Globus pallidus (tissue), 1 donor: ENCODE measurements at places on chromosomes 13 and 19.
A peak's percentile ranks its signal among the peaks of the same experiment; 100 is the strongest.

GRCh38 chr13:91647361-91647990, 249.1 kb downstream of the GPC5 start:
- DNase-seq, result no peak

GRCh38 chr19:17209126-17210036, 5.8 kb upstream of the USE1 start:
- DNase-seq, result no peak

GRCh38 chr13:31996601-31997000, 35.0 kb upstream of the FRY start:
- no peak for DNase-seq

- DNase-seq, result peak; percentile 53
These were observed 434 bp upstream of the FNDC3A start for GRCh38 chr13:48975101-48975855.

- no peak for DNase-seq
These were observed 24.2 kb upstream of the GATAD2A start for GRCh38 chr19:19381007-19381926.

DNA sequence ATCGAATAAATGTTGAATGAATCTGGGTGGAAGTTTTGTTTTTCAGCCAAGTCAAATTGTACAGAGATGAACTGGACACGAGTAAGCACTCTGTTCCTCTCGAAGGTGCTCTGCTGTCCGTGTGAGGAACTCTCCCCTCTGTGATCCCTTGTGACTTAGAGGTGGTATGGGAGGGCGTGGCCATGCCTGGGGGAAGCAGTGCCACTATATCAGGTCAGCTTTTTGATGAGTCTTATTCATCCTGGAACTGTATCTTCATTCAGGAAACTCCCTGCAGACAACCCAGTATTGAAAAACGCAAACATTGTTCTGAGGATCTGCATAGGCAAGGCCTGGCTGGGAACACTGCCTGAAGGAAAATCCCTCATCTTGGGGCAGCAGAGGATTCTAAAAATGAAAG, 45.7 kb upstream of the FLT1 start:
- DNase-seq, result no peak

- no peak for DNase-seq
These were observed 4.6 kb downstream of the KLF12 start for GRCh38 chr13:74129500-74130191.

GRCh38 chr13:75932636-75933035, 296.5 kb downstream of the LMO7 start:
- DNase-seq, result no peak

DNA sequence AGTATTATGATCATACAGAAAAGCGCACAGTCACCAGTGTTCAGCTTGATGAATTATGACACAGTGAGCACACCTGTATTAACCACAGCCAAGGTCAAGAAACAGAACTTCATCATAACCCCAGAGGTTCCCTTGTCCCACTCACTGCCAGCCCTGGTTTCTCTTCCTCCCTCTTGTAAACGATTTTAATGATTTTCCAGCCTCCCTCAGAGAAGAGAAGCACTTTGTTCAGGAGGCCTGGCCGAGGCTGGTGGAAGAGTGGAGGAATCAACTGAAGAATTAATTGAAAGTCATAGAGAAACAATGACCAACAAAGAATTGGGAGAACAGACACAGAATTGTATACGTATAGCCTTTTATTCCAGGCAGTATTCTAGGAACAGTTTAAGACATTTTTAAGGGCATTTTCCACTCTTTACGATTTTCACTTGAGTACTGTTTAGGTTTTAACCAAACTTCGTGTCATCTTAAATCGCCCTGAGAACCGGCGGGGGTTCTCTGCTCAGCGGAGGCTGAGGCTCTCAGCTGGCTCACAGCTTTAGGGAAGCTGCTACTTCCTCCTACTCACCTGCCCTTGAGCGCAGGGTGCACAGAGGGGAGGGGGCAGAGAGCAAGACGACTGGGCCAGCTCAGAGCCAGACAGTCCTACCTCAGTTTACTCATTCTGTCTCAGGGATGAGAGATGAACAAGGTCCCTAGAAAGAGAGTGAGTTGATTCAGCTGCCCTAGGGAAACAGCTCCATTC, 108.6 kb downstream of the AKAP11 start:
- no peak for DNase-seq

DNA sequence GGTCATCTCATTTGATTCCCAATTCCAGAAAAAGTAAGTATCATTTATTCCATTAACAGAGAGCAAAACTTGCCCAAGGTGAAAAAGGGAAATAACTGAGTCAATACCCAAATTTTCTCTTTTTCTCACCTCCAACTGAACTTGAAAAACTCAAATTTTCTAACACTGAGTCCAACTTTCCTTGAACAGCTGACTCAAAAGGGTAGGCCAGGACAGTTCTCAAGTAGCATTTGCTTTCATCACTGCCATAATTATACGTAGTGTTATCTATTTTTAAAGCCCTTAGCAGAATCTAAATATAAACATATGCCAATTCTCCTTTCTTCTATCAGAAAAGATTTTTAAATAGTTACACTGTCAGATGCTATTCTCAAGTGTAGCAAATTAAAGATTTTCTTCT, 3.5 kb downstream of the N4BP2L2 start:
- no peak for DNase-seq

DNA sequence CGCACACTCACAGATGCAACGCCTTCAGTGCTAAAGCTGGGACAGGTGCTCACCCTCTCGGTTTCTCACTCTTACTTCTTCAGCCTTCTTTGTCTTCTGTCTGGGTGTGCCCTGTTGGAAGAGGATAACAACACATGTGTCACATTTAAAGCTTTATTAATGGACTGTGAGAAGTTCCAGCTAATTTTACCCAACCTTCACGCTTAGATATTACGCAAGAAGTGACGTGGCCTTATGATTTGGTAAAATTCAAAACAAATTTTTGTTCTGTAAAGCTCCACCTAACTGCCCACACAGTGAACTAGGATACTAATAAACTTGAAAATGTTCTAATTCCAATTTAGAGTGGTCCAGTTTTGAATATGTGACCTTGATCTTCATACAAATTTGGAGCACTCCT, 66.7 kb upstream of the LRCH1 start:
- no peak for DNase-seq

DNA sequence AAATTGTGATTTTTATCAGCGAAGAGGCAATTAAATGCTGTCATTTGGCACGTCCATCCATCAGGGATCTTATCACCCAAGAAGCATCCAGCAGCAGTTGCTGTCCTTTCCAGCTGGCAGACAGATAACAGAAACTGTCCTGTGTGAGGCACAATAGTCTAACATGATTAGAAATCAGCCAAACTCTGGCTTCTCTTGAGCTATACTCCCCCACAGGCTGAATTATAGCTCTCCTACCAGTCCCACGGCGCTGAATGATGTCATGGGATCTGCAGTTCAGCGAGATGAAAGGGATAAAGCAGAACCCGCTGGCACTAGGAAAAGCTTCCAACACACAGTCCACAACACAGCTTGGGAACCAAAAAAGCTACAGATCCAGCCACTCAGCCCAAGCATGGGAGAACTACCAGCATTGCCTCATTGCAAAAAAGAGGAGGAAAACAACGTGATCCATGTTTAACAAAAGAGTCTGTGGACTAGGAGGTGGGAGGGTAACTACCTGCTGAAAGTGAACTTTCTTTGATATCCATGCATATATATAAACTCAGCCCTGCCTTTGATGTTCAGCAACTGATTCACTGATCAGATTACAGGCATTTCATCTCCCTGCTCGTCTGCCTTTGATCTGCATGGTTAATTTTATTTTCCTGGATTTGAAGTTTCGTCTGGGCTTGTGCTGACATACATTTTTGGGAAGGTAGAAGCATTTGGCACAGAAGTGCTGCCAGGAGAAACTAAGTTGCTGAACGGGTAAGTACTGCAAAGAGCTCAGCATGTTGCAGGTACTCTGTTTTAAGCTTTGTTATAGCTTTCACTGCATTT, at the start of gene TNFRSF19:
TSS of gene TNFRSF19 (plus strand) at position 314 of the 822 bp plus-strand sequence. CDS start 19,772 bp downstream, outside the sequence.
- DNase-seq, result no peak

GRCh38 chr13:62524061-62524460, 1108.4 kb upstream of the PCDH20 start:
- no peak for DNase-seq

DNA sequence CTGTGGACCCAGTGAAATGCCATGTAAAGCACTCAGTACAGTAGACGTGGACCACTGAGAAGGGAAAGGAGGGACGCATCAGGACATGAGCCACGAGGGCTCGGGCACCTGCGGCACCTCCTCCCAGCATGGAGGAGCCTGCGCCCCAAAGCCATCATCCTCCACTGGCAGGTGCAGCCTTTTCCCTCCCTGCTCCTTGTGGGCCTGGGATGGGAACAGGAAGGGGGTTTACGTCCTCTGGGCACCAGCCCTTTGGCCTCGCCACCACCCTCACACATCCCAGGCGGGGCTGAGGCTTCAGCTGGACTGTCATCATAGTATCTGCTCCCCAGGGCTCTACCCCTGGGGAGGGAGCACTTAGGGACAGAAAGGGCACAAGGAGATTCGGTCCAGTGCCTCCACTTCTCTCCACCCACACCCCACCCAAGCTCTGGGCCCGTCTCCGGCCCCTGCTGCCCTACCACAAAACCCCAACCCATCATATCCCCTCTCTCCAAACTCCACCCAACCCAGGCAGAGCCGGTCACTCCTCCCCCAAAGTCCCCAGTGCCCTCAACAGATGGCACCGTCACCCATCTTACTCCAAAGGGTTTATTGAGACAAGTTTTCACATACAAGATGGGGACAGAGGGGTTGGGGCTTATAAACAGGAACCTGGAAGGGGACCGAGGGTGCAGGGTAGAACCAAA, 2.2 kb upstream of the PRKD2 start:
- no peak for DNase-seq

DNA sequence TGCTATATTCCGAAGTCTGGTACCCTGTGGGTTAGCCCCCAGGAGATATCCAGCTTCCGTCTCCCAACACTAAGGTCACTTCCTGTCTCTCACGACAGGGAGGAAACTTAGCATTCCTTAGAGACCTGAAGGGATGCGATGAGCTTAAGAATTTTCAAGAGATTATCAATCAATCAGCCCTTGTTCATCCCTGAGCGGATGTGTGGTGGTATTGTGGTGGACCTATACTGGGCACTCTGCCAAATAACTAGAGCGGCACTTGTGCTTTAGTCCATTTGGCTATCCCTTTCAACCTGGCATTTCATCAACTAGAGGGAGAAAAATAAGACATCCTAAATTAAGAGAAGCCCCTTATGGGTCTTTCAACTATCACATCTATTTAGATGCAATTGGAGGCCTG, 30.9 kb upstream of the ZNF562 start:
- no peak for DNase-seq

DNA sequence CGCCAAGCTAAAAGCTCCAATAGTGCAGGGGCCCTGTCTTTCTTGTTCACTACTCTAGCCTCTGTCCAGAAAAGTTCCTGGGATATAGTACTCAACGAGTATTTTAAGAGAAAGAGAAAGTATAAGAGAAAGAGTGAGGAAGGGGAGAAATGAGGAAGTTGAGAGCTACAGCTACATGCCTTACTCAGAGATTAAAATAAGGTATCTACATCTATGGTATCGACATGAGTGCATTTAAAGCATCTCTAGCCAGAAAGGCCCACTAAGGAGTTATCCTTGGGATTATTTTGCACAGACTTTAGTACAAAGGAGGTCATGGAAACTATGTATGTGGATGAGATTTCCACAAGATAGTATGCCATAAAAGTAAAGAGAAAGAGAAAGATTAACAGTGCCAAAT, 28.5 kb downstream of the MYCBP2 start:
- DNase-seq, result no peak

DNA sequence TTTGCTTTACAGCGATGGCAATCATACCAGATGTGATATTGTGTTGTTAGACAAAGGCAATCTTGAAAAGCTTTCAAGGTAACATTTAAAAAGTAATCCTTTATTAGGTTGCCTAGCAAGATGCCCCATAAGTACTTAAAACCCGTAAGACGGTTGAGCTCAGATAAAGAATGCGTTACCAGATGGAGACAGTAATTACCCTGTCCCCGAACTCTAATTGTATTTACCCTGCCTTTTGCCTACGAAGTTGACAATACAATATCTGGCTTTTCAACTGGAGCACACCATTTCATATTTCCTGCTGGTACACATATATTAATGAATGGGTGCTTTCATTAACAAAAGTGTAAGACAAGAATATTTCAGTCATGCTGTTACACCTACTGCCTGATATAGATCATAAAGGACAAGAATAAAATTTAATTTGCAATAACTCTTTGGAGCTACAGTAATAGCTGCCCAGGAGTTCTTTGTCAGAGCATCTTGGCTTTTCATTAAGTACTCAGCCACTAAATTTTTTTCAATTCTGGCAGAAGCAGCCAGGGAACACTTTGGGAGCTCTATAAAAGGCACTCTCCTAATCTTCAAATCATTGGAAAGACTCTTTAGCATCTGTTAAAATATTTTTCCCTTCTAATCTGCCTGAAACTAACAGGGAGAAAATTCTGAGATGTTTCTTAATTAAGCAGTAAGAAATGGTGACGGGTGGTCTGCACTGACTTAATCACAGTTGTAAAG, 63.8 kb downstream of the DCT start:
- no peak for DNase-seq

DNA sequence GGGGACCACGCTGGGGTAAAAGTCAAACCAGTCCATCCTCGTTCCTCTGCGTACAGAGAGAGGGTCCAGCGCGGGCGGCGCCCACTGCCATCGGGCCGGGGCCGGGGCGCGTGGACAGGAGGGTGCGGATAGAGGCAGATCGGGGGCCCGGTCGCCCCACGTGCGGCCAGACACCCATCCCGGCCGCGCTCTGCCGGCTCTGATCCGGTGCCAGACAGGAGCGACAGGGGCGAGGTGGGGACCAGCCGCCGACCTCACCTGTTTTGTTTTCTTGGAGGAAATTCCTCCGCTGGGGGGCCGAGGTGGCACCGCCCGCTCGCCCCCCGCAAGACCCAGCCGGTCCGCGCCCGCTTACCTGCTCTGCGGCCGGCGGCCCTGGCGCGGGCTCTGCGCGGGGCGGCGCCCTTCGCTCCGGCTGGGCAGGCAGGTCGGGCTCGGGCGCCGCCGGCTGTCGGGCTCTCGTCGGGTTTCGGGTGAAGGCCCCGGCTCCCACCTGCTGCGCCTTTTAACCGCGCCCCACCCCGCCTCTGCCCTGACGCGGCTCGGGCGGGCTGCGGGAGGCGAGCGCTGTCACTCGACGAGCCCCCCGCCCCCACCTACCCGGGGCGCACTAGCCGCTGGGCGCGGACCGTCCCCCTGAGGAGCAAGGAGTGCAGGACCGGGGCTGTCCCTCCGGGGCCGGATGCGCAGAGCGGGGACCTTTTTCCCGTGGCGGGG, at the start of gene GJB6:
TSS of gene GJB6 (minus strand) at position 481 of the 717 bp plus-strand sequence. CDS start 8,839 bp downstream, outside the sequence.
- DNase-seq, result no peak

DNA sequence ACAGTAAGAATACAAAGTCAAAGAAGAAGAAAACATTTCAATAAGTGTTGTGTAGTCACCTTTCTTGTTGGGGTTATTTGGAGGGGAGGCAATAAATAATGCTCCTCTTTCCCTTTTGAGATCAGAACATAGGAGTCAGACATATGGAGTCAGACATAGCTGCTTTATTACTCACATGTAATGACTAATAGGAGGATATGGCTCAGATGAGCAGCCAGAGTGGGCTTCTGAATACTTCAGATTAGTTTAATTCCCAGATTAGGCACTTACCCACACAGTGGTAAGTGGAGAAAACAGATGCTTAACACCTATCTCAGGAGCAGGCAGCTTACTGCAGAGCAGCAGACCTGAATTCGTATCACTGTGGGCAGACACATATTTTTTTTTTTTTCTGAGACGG, 31.7 kb upstream of the C1QTNF9B start:
- no peak for DNase-seq

- DNase-seq, result no peak
These were observed 23.6 kb downstream of the PROZ start for GRCh38 chr13:113182046-113182445.

GRCh38 chr19:15641901-15642491, 1.3 kb downstream of the CYP4F3 start:
- DNase-seq, result no peak

- no peak for DNase-seq
These were observed 7.5 kb upstream of the ZBTB32 start for GRCh38 chr19:35696835-35697234.
